GM12878 (cell line): ENCODE measurements at places on chromosomes 4 and X.

DNA sequence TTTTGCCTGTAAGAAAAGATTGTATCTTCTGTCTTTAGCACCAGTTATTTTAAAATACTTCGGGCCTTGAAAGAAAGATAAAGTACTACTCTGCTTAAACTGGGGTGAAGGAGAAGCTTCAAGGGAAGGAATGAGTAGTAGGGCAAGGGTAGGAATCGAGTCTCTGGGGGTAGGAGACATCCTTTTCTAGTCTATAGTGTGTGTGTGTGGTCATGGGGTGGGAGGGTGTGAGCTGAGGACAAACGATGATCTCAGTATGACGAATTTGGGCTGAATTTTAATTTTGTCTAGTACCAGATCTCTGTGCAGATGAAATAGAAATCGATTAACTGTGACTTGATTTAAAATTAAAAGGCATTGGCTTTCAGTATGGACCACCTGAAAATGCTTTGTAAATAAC lies 3.3 kb upstream of the MYOZ2 start:
- no peak for DNase-seq

GRCh38 chrX:24842486-24842885 lies 148.8 kb downstream of the POLA1 start:
- no peak for DNase-seq

GRCh38 chr4:152028131-152028530 lies 267.3 kb upstream of the GATB start:
- no peak for DNase-seq

DNA sequence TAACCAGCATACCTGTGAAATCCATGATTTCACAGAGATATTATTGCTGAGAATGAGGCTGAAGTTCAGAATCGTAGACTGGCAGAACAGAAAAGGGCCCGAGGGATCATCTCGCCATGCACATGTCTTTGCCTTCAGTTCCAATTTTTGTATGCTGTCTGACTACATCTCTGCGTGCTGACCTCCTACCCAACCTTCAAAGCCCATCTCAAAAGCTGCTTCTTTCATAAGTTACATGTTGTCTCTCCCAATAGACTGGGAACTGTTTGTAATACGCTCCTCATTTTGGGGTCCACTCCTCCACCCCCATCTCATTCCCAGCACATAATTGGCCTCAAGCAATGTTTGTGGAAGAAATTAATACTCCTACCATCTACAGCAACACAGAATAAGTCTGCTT lies 78.2 kb downstream of the RTL5 start:
- no peak for DNase-seq

- peak; percentile 45 for DNase-seq
Observed at GRCh38 chrX:45762699-45763647, 562.3 kb upstream of the DIPK2B start.

DNA sequence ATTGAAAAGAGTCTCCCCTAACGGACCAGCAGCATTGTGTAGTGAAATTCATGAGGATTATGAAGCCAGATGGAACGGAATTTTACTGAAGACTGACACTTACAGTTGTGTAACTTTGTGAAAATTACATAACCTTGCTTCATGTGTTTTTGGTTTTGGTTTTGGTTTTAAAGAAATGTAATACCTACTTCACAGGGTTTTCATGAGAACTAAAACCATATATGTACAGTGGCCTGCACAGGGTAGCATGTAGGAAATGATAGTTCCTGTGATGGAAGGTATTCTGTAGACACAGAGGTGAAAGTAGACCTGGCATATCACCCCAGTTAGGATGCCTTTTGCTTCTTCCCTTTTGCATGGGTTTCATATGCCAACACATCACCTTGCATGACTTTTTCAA lies 247.0 kb downstream of the BANK1 start:
- DNase-seq = no peak

GRCh38 chr4:38310446-38311043 lies 350.3 kb downstream of the PTTG2 start:
- peak; percentile 97 for DNase-seq

- DNase-seq = no peak
Observed at GRCh38 chrX:39309721-39310152, 508.5 kb downstream of the MID1IP1 start.

DNA sequence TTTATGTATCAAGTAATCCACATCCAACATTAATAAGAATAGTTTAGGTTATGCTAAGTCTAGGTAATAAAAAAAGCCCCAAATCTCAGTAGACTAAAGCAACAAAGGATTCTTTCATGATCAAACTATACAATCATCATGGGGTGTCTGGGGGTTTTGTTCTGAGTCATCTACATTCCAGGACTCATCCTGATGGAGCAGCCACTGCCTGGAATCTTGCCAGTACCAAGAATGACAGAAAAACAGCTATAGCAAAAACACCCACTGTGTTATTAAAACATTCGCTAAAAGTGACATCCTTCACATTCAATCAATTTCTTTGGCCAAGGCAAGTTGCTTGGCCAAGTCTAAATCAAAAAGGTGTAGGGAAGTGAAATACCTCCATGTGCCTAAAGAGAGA lies 3.9 kb upstream of the ARHGEF38 start:
- DNase-seq = no peak

DNA sequence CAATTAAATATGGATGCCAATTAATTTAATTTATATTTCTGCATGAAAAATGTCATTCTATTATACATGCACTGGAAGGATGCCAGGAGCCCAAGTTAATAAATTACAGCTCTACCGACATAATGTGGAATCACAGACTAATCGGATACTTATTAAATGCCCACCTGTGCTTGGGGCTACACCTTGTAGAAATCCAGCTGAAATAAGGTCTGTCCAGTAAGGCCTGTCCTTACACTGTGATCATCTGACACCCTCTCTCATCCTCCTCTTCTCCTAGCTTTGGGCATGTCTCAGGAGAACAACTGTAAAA lies 6.0 kb upstream of the SHISA3 start:
- DNase-seq = no peak

- peak; percentile 5 for DNase-seq
Observed at GRCh38 chr4:184955636-184956035, 62.7 kb upstream of the HELT start.

DNA sequence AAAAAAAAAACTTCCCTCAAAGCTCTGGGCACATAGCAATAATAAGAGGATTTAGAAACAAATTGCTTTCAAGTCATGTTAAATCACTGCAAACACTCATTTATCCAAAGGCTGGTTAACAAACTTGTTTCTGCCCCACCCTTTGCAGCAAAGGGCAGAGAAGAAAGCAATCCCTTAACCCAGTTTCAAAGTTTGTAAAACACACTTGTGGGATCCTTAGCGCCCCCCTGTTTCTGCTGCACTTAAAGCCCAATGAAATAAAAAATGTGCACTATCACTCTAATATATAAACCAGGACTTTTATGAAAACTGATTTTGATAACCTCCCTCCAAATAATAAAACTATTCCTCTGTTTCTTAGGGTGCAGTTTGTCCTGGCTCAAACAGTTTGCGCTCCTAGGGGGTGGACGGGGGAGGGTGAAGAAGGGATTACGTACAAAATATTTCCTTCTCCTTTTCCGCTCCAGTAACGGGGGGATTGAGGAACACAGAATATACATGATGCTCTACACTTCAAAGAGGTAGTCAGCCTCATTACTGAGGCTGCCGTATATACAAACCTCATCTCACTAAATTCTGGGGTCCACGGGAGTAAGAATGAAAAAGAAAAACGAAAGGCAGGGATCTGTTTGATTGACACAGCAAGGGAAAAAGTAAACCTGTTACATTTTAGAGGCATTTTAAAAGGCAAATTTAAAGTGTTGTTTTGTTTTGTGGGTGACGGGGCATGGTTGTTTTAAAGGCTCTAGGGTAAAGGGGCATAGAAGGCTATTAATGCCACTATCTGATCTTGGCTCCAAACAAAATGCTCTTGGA lies 3.1 kb upstream of the PCDH10 start:
- DNase-seq = no peak

DNA sequence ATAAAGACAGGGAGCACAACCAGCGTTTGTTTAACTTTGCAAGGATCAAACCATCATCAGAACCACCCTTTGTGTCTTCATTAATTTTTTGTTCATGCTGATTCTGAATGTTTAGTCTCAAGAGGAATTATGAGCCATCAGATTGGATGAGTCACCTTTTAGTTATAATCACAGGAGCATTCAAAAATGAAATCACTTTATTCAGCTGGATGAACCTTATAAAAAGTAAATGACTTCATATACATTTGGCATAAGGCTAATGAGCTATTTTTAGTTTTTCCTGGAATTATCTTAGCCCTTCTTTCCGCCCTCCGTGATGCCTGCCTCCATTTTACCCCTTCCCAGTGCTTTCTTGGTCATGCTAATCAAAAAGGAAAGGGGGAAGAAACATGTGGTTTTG lies 103.6 kb downstream of the SORBS2 start:
- DNase-seq = no peak

- DNase-seq = no peak
Observed at GRCh38 chr4:116531870-116532269, 553.5 kb downstream of the TRAM1L1 start.

DNA sequence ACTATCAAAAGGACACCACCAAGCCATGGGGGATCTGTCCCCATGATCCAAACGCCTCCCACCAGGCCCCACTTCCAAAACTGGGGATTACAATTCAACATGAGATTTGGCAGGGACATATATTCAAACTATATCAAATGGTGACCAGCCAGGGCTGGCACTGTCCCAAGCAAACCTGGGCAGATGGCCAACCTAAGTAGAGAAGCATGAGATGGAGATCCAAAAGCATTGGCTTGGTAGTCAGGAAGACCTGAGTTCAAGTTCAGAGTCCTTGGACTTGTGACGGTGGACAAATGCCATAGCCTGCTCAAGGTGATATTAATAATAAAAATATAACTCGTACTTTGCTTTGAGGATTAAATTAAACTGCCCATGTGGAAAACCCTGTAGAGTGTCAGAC lies 79.2 kb upstream of the HS3ST1 start:
- DNase-seq = no peak

DNA sequence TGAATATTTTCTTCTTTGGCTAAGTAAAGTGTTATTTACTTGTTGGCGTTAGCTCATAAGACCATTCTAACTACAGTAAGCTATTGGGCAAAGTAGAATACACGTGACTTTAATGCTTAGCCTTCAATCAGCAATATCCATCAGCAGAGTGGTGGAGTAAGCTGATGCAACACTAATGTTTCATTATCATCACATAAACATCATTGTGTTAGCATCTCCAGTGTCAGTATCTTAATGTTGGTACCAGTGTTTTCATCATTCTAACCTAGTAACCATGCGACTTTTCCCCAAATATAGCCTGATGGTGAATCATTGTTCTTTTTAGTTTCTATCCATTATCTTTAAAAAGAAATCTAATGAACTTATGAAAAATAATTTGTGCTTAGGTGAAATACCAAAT lies 48.5 kb downstream of the APOOL start:
- no peak for DNase-seq
